ENCODE measurements at places on chromosomes 1 and 21.

GRCh38 chr1:107474877-107475612, 334.2 kb downstream of the NTNG1 start:
- no peak for DNase-seq

DNA sequence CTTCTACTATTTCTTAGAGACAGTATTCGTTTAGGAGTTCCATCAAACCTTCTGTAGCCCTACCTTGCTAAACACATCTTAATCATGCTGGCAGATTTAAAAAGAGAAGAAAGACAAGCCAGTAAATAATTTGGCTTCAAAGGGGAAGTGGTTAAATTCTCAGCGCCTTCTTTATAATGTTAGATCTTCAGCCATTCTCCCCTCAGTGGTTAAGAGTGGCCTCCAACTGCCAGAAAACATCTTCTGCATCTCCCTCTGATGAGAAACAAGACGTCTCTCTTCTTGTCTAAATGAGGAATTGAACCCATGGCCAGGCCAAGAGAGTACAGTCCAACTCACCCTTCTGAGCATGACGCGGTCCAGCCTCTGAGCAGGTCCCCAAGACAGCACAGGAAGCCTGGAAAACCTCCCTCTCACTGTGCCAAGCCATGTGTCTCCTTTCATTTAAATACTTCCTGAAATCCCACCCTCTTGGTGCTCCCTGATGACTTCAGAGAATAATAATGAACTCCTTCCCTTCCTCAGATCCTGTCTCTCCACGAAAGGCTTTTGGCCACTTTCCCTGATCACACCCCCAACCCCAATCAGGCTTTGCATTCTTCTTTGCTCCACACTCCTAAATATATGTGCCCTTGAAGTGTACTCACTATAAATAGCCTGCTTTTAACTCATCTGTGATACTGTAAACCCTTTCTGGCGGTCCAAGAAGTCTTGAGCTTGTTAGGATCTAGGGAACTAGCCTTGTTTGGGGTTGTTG, 16.4 kb upstream of the LRRC52 start:
- DNase-seq, result no peak

DNA sequence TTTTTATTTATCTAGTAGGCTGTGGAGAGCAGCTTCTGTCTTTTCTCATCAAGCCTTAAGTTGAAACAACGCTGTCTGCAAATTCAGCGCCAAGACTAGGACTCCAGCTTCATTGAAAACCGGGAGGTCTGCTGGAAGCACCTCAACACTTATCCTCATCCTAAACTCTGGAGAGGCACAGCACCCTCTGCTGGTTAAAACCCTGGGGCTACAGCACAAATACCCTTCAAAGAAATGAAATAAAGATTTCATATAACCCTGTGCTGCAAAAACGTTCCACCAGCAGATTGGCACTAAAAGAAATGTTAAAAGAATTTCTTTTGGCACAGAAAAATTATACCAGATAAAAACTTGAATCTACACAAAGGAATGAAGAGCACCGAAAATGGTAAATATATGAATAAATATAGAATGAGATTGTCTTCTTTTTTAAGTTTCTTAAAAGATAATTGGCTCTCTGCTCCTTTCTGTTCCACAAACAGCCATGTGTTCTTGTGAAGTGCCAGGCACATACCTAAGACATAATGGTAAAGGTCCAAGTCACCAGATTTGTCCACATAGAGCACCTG, 227.7 kb upstream of the SAMSN1 start:
- peak; percentile 8 for DNase-seq

- DNase-seq, result no peak
These were observed 37.7 kb downstream of the CD34 start for GRCh38 chr1:207873055-207873890.

GRCh38 chr1:24178407-24178806, 8.7 kb downstream of the IFNLR1 start:
- DNase-seq, result no peak

DNA sequence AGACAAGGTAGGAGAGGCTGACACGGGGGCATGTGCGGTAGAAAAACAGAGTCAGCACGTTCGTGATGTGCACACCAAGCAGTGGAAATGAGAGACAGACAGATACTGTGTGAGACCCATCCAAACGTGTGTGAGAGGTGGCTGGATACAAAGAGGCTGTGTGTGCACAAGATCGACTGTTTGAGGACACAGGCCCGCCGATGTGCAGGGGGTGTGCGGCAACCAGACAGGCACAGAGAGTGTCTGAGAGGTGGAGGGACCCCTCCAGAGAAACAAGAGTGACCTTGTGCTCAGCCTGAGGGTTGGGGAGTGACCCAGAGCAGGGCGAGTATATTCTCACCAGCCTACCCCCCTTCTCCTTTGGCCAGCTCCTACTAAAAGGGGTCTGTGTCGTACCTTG, 97.8 kb upstream of the IPO9 start:
- DNase-seq, result no peak

DNA sequence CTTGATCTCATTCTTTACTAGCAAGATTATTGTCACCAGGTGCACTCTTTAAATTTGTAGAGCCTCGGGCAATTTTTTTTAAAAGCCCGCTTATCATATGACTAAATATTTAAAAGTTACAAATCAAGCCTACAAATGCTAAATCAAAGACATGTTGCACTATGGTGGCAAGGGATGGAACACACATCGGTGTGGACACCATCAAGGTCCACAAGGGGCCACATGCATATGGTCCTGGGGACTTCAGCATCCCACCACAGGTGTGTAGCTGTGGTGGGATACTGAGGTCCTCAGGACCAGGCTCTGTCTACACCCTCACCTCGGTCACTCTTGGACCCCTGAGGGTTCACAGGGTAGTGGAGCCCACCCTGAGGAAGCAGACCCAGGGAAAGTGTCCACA, 45.8 kb downstream of the FAM78B start:
- no peak for DNase-seq

DNA sequence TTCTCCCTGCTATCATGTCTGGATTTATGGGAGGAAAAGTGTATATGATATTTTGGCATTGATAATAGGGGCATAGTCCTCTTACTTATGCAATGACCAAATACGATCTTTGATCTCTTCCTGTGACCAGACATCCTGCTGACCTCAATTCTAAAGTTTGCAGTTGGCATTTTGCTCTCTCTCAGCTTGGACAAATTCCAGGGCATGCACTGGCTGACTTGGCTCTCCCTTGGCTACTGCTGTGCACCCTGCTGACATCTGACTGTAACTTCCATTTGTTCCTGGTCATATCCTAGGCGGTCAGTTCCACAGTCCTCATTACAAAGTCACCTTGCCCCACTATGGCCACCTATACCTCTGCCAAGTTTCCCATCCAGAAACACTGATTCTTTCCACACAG, 380.7 kb upstream of the NR5A2 start:
- peak; percentile 41 for DNase-seq

- DNase-seq, result no peak
These were observed 24.4 kb downstream of the BLZF1 start for GRCh38 chr1:169392406-169392805.

GRCh38 chr1:33171977-33172813, 9.6 kb downstream of the TRIM62 start:
- DNase-seq, result no peak

- DNase-seq, result no peak
These were observed 32.6 kb downstream of the TRIT1 start for GRCh38 chr1:39850606-39851216.

- DNase-seq, result no peak
These were observed 1878.0 kb downstream of the MRPL39 start for GRCh38 chr21:23729331-23729730.

GRCh38 chr1:221759436-221759835, 17.5 kb upstream of the DUSP10 start:
- no peak for DNase-seq

- DNase-seq, result no peak
These were observed 9.7 kb downstream of the TMEM81 start for GRCh38 chr1:205074513-205074912.

DNA sequence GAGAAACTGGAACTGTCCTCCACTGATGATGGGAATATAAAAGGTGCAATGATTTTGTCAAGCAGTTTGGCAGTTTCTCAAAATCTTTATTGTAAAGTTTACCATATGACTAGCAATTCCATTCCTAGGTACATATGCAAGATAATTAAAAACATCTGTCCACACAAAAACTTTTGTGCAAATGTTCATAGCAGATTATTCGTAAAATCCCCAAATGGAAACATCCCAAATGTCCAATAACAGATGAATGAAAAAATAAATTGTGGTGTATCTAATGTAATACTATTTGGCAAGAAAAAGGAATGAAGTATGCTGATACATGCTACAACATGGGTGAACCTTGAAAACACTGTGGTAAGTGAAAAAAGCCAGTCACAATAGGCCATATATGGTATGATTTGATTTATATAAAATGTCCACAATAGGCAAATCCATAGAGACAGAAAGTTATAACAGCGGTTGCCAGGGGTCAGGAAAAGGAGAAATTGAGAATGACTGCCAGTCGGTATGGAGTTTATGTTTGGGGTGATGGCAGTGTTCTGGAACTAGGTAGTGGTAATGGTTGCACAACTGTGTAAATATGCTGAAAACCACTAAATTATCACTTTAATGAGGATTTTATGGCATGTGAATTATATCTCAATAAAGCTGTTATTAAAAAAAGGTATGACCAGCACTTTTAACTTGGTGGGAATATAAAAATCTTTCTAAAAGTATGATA, 81.7 kb upstream of the BEND5 start:
- no peak for DNase-seq

- peak; percentile 92 for DNase-seq
These were observed 753 bp downstream of the KIF1B start for GRCh38 chr1:10210841-10211804.

GRCh38 chr1:242140836-242141235, 141.9 kb upstream of the MAP1LC3C start:
- no peak for DNase-seq

Measured in G401 (cell line).